ENCODE measurements at places on chromosomes 2 and 18.
A peak's percentile ranks its signal among the peaks of the same experiment; 100 is the strongest.

DNA sequence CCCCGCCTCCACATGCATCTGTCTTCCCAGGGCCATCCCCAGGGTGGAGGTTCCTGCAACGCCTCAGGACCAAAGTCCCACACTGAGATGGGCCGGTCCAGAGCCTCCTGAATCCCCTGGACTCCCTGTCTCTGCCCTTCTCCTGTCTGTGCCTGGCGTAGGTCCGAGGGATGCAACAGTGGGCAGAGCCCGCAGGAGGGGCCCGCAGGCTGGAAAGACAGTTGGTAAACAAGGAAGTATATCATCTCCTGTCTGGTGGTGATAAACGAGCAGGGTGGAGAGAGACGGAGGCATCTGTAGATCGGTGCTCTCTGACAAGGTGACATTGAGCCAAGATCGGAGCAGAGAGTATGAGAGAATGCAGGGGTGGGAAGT lies 72.6 kb upstream of the RAB6C start:
- DNase-seq = peak; percentile 7

- DNase-seq = no peak
Observed at GRCh38 chr2:8457699-8458502, 224.0 kb upstream of the ID2 start.

DNA sequence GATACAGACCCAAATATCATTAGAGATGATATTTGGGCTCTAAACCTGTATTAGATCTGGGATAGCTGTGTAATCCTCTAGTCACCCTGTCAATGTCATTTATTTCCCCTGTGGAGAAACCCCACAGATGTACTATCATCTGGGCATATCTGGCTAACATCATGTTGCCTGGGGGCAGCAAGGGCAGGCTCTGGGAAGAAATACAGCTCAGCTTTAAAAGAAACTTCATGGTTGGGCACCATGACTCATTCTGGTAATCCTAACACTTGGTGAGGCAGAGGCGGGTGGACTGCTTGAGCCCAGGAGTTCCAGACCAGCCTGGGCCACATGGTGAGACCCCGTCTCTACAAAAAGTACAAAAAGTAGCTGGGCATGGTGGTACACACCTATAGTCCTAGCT lies 282.5 kb downstream of the SLC8A1 start:
- no peak for DNase-seq

DNA sequence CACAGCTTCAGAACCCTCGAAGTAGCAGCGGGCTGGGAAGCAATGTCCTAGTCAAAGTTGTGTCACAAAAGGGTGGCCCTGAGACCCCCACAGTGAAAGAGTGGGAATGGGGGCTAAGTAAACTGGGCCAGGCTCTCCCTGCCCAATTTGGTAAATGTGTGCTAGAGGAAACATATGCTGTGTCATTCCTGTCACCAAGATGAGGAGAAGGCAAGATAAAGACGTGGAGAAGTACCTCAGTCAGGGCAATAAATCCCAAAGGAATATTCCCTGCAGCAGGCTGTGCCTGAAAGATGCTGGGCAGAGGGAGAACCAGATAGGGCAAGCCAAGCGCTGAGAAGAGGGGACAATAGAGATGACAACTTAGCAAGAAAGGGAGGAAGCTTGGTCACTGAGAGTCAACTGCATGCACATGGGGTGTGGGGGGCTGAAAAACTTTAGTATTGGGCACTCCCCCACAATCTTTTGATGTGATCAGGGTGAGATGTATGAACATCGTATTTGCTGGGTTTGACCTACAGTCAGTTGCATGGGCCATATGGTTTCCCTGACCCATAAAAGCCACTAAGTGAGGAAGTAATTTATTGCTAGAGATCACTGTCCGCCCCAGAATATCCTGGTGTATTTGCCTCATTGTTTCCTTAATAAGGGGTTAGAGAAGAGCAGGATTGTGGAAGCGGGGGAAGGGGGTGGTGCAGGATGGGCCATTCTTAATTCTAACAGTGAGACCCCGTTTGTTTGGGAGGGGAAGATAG lies 49.9 kb upstream of the CXCR4 start:
- no peak for DNase-seq

GRCh38 chr18:10289951-10290637 lies 164.3 kb upstream of the APCDD1 start:
- no peak for DNase-seq

DNA sequence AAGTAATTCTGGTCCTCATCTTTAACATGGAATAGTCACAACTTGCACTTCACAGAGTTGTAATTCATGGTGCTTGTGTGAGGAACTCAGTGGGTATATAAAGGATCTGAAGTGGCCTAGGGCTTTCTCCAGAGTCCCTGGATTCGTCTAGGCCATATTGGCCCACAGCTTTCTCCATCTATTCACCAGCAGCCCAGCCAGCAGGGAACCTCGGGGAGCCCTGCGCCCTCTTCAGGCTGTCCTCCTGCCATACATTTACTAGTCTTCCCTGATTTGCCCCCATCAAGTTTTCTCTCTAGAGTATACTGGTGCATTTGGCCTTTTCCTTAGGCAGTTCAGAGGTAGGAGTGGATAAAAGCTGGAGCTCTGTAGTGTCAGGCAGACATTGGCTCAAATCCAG lies 278.3 kb downstream of the MYCN start:
- DNase-seq = no peak

GRCh38 chr2:74290466-74291217 lies 52.6 kb downstream of the SLC4A5 start:
- DNase-seq = no peak

- DNase-seq = no peak
Observed at GRCh38 chr2:10552220-10552870, 104.2 kb upstream of the ODC1 start.

- DNase-seq = no peak
Observed at GRCh38 chr2:63654959-63655358, 66.2 kb downstream of the MDH1 start.

DNA sequence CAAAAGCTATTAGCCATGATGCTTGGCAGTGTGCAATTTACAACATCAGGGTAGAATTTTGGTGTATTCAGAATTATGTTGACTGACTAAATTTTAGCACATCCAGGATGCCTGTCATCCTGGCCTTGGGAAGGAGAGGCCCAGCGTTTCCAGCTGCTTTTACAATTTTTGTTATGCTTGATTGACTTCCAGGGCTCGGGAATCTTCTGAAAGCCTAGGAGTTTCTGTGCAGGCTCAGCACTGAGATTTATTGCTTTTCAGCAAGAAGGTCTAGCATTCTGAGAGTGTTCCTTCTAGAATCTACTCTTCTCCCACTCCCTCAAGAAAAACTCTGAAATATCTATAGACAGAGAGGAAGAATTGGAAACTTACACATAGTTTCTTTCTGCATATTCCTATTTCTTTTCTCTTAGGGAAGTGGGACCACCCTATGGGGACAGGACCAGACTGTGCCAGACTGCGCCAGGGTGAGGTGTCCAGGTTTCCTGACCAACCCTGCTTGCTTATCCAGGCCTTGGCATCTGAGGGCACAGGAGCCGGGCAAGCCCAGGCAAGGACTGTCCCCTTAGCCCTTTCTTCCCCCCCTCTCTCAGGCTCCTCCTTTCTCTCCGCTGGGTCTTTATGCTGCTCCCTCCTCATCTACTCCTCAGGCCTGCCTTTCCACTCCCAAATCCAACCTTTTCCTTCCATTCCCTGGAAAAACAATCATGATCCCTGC lies 26.9 kb downstream of the MAIP1 start:
- no peak for DNase-seq

- DNase-seq = no peak
Observed at GRCh38 chr2:128284037-128284441, 34.6 kb downstream of the HS6ST1 start.

DNA sequence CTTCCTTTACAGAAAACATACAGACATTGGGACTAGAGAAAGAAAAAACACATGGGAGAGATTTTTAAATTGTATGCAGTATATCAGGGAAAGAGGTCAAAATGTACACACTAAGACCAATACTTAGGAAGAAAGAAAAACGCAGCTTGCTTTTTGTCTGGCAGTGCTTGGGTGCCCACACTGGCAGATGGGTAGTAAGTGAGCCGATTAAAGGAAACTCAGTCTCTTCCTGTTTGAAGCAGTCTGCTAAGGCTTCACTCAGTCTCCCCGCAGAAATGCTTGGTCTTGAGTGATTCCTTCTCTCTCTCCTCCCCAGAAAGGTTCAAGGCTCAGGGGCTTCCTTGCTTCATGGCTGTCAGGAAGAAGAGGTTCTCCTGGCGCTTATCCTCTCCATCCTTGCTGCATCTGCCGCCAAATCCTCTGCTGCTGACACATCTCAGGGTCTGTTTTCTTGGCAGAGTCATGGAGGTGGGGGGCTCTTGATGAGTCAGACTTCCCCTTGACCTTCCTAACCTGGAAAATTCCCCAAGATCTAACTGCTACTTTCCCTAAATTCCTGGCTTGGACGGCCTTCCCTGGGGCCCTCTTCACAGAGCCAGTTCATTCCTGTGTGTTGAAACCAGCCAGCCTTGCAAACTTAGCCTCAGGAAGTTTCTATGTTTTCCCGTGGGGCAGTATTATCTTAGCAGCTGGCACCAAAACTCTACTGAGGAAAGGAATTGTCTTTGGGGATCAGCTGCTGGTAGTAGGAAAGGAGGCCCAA lies 10.5 kb upstream of the TMSB10 start:
- no peak for DNase-seq

GRCh38 chr18:70621710-70622109 lies 332.9 kb downstream of the SOCS6 start:
- no peak for DNase-seq

GRCh38 chr2:61463769-61464475 lies 7.0 kb downstream of the USP34 start:
- no peak for DNase-seq

- no peak for DNase-seq
Observed at GRCh38 chr2:131322209-131322608, 41.8 kb downstream of the RAB6D start.

GRCh38 chr2:5188636-5189035 lies 503.5 kb upstream of the SOX11 start:
- DNase-seq = no peak

DNA sequence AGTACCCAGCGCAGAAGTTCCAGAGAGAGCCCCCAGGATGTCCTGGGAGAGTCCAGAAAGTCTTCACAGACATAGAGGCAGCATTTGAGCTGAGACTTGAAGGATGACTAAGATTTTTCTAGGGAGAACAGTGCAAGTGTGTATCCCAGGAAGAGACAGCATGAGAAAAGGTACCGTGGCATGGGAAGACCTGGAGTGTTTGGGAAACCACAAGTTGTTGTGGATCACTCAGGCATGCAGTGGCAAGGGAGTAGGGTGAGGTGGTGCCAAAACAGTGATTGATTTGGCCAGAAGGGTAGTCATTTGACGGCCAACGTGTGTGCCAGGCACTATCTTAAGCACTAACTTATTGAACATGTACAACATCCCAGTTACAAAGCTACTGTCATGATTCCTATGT lies 24.5 kb upstream of the KCNK3 start:
- no peak for DNase-seq

DNA sequence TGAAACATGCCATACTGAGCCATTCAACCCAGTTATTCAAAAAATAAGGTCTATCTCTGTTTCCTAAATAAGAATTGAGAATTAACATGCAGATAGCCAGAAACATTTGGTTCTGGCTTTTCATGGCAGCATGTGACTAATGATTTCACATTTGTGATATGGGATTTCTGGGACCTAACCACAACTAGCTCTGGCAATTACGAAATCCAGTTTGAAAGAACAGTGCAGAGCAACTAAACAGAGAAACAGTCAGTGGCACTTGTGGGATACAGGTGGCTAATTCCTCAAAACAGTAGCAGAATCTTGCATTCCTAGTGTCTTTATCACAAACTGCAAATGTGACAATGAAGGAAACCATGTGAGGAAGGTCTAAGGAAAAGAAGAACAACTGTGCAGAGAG lies 637.8 kb upstream of the CHAC2 start:
- no peak for DNase-seq

GRCh38 chr2:51297488-51297887 lies 265.6 kb upstream of the NRXN1 start:
- no peak for DNase-seq

DNA sequence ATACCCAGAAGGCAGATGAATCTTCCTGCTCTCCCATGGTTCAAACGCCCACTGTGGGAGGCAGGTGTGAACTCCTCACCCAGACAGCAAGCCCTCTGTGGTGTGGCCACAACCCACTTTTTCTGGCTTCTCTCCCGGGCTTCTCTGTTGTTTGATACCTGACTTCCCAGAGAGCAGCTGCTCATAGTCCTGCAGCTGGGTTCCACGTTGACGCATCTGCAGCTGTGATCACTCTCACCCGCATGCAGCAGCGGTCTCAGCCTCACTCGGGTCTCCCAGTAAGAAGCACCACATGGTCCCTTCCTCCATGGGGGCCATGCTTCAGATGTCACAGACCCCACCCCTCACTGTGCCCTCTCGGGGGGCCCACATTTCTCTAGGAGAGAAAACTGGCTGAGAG lies 3.5 kb downstream of the ASPRV1 start:
- DNase-seq = no peak

GRCh38 chr2:150859877-150860276 lies 372.4 kb upstream of the RND3 start:
- no peak for DNase-seq

- DNase-seq = no peak
Observed at GRCh38 chr2:240564561-240565332, 3.5 kb upstream of the RNPEPL1 start.
